Osteoblast (primary cell): ENCODE measurements at places on chromosomes 2 and 18. TPM values are rescaled to one million over a fixed set of nuclear protein-coding genes. Genes with fewer than 3 reads are reported as not detected.

Gene RNF152
- total RNA-seq: 3.3 and 5.0 TPM in 2 replicates

Gene PIAS2
- 36.6 and 38.9 TPM in 2 replicates for total RNA-seq

- peak overlapping the region; percentile 19 for H3K4me3 ChIP-seq
- H3K27me3 ChIP-seq: no peaks in the 10 kb centered on the region
- DNase-seq: peak; percentile 68
Measured at GRCh38 chr2:98009887-98010760, 14.4 kb upstream of the TMEM131 start.

Gene MC4R
- under 0.01 TPM in 1 of 2 replicates, not detected in the other for total RNA-seq
